ENCODE measurements at places on chromosomes 3 and 15.

DNA sequence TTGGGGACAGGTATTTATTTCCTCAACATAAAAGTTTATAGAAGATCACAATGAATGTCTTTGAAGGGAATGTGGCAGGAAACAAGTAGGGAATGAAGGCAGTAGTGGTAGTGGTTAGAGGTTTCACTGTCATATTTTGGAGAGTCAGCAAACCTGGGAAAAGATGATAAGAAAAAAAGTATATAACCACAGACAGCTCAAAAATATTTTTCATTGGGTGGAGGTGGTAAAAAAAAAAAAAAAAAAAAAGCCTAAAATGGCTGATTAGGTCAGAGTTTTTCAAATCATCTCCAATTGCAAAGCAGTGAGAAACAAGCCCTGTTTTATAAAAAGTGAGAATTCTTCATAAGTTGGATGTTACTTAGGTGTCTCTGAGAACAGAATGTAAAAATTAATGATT is 400.0 kb downstream of the LSAMP start:
- DNase-seq, result no peak

GRCh38 chr3:155158346-155159037 is 78.4 kb downstream of the MME start:
- no peak for DNase-seq

DNA sequence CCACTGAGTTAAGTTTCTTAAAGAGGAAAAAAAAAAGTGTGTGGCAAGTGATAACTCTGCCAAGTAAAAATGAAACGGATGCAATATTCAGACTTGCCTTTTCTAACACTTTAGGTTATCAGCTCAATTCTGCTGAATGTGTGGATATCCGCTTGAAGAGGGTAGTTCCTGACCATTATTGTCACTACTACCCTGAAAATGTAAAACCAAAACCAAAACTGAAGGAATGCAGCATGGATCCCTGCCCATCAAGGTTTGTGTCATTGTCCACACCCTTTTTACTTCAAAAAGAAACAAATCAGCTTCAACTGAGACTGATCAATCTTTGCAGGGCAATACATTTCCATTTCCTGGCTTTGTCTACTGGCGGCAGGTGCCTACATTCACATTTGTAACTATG is 236.1 kb downstream of the ADAMTSL3 start:
- DNase-seq, result no peak

GRCh38 chr3:177746337-177746933 is 549.2 kb upstream of the TBL1XR1 start:
- DNase-seq, result no peak

GRCh38 chr3:101179637-101180036 is 140.7 kb downstream of the IMPG2 start:
- DNase-seq, result no peak

- DNase-seq, result no peak
These were observed 92.0 kb upstream of the NMNAT3 start for GRCh38 chr3:139769796-139770195.

DNA sequence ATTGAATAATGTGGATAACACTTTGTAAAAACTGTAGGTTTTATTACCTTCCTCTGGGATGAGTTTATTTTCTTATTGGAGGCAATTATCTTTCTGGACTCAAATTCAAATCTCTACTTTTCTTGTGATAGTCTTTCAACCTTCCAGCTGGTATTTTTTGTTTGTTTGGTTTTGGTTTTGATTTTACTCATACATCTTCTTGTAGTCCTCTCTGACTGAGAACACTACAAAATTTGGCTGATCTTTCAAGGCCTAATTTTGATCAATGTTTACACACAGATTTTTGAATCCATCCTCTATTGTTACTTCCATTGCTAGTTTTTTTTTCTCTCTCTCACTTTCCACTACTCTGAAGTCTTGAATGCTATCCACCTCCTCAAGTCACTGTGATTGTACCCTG is 303.8 kb upstream of the NECTIN3 start:
- DNase-seq, result no peak

- DNase-seq, result no peak
These were observed 26.6 kb downstream of the MBNL1 start for GRCh38 chr3:152295344-152295743.

DNA sequence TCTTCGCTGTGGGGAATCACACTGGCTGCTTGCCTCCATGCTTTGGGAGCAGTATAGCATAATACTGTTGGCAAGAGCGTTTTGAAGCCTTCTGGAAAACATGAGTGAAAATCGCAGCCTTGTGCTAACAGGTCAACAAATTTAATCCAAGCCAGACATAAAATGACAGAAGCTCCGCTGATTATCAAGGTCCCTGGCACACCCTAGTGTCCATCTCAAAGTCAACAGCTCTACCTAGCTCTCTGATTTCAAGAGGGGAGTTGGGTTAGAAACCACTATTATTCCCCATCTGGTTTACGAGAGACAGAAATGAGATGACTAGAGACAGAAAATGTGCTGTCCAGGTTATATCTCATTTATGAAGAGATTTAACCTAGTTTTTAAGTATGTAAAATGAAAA is 73.6 kb upstream of the MDFIC2 start:
- DNase-seq, result no peak

- DNase-seq, result no peak
These were observed 15.9 kb downstream of the HRH1 start for GRCh38 chr3:11170052-11170770.

DNA sequence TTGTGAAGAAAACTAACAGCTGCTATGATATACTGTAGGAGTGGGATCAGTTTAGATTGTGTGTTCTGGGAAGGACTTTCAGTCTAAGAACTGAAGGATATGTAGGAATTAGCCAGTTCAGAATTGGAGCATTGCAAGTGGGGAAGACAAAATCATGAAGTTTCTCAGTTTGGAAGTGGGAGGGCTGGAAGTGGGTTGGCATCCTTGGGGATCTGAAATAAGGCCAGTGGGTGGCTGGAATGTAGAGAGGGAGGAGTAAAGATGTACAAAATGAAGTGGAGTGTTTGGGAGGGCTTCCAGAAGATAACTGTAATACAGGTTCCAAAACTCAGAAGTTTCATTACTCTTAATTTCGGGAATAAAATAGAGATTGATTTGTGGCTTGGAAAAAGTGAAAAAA is 17.2 kb downstream of the SEC22A start:
- no peak for DNase-seq

GRCh38 chr3:37291275-37291700 is 116.9 kb upstream of the LRRFIP2 start:
- no peak for DNase-seq

- DNase-seq, result no peak
These were observed 163.7 kb downstream of the MEIS2 start for GRCh38 chr15:36936613-36937012.

GRCh38 chr15:30859091-30859874 is 44.4 kb upstream of the FAN1 start:
- no peak for DNase-seq

DNA sequence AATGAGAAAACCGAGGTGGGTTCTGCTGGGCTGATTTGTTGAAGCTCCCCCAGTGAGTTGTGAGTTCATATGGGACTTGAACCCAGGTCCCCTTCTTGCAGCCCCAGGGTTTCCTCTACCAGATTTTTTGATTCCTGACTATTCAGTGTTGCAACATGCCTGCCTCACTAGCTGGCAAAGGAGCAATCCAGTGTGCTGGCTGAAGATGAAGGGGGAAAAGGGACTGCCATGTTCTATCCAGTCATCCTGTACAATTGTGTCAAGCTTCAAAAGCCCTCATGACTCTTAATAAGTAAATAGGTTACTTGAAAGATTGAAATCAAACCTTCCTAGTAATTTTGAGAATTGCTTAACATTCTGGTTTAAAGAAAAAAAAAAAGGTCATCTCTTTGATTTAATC is 211.5 kb upstream of the TP63 start:
- no peak for DNase-seq

- no peak for DNase-seq
These were observed 940.9 kb downstream of the OTOL1 start for GRCh38 chr3:162437480-162437879.

DNA sequence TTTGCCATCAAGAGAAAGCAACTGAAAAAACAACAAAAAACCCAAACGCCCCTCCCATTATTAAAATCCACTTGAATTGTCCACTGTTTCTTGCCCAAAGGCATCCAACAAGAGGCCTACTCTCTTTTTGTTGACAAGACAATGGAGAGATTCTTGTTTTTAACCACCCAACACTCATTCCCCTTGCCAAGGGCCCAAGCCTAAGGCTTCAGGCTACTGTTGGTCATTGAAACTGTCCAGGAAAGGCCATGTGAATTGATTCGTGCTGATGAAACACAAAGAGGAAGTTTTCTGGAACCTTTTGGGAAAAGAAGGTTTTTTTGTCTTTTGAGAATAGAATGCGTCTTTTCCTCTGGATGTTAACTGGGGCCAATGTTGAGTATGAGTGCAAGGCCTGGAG is 157.4 kb upstream of the PFN2 start:
- no peak for DNase-seq

GRCh38 chr3:101387351-101387750 is 67.0 kb upstream of the IMPG2 start:
- no peak for DNase-seq

GRCh38 chr3:155420881-155421486 is 127.5 kb upstream of the STRIT1 start:
- DNase-seq, result no peak

DNA sequence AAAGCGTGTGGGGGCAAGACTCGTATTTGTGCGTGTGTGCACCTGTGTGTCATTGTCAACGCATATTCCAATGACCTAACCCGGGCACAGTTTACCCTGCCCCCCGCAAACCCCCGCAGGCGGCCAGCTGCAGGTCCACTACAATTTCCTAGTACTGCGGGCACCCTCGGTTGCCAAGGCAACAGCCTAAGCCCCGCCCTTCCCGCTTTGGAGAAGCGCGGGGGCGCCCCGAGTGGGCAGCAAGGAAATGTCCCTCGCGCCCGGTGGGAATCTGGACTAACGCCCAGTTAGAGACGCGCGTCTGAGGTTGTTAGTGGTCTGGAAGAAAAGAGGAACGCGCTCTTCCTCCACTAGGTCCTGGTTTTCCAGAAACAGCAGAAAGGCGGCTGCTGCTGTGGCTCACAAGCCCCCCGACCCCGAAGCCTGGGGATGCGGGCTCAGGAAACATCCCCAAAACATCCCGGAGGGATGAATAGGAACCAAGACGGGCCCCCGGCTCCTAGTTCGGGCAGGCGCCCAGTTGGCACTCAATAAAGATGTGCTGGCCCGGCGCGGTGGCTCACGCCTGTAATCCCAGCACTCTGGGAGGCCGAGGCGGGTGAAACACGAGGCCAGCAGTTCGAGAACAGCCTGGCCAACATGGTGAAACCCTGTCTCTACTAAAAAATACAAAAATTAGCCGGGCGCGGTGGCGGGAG is 1.1 kb downstream of the ABHD14A start:
- DNase-seq, result no peak

DNA sequence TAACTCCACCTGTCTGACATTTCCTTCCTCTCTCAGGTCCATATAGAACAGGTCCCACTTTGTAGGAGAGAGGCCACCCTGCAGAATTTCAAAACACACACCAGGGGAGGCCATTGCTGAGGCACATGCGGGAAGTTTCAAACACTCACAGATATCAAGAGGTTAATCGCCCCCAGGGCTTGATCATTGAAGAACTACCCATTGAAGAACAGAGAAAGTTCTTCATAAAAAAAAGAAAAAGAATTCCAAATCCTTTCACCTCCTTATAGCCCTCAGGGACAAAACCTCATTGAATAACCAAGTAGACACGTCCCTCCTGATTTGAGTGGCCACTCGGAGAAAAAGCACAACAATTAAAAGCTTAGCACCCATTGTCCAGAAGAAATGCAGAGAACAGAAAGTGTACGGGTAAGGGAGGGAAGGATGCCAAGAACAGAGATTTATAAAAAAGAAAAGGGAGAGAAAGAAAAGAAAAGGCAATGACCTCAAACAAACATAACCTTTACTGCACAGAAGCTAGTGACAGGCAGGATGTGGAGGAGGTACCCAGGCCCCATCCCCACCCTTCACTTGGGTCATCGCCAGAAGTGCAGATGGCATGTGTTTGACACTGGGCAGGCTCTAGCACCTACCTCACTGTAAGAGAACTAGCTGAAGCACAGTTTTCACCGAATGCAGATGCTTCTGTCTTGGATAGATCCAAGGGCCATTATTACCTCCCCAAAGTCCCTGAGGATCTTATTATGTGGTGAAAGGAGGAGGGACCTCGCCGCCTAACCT is 112.3 kb upstream of the HES1 start:
- no peak for DNase-seq

DNA sequence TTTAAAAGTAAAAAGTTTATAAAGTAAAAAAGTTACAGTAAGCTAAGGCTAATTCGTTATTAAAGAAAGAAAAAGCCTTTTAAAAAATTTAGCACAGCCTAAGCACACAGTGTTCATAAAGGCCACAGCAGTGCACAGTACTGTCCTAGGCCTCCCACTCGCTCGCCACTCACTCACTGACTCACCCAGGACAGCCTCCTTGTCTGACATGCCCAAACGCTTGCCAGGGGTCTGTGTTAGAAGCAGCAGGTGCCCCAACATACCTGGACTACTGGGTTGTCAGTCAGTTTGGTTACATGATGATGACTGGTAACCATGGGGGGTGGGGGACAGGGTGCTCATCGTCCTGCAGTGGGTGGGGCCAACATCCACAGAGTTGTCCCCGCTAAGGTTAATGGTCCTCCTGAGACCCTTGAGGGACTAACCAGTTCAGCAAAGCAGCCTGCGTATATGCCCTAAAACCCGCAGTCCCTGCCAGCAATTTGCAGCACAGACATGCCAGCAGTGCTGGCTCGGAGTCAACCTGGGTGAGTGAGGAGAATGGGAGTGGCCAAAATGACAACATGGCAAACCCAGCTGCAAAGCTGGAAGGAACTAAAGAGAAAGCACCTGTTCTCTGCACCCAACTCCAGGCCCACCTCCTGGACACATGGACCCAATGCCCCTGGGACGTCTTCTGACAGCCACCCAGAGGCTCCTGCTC is 49.2 kb downstream of the CYFIP1 start:
- no peak for DNase-seq

DNA sequence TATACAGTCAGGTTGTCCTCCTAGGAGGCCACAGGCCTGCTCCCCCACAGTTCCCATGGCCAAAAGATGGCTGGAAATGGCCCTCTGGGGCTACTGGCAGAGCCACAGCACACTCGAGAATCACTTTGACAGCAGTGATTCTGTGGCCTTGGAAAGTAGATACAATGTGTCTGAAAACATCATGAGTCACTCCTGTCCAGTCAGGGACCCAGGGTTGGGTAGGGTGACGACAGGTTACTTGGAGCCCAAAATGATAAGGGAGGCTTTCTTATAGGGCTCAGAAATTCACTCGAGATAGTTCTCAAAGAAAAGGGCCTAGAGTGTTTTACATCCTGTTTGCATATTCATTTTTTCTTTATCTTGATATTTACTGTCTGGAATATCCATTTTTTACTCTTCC is 24.3 kb downstream of the MRPS25 start:
- no peak for DNase-seq

DNA sequence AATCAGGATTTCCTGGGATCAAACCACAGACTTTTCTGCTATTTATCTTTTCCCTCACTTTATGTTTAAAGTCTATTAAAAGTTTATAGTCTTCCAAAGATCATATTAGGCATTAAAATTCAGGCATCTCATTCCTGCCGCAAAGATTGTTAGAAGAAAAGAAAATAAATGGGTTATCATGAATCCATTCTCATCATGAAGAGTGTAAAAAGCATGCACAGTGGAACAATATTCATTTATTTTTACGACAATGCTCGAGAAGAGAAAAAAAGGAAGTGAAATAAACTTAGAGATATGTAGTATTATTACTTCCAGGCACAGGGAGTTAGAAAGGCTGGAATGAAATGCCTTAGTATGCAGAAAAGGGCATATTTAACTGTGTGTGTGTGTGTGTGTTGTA is 213.7 kb upstream of the PLSCR5 start:
- DNase-seq, result no peak
